ENCODE measurements at places on chromosomes 6 and 20.

- DNase-seq, result no peak
Measured at GRCh38 chr20:31605902-31606803, 1.1 kb downstream of the ID1 start.

GRCh38 chr6:84035484-84035883, 1.9 kb downstream of the MRAP2 start:
- no peak for DNase-seq

DNA sequence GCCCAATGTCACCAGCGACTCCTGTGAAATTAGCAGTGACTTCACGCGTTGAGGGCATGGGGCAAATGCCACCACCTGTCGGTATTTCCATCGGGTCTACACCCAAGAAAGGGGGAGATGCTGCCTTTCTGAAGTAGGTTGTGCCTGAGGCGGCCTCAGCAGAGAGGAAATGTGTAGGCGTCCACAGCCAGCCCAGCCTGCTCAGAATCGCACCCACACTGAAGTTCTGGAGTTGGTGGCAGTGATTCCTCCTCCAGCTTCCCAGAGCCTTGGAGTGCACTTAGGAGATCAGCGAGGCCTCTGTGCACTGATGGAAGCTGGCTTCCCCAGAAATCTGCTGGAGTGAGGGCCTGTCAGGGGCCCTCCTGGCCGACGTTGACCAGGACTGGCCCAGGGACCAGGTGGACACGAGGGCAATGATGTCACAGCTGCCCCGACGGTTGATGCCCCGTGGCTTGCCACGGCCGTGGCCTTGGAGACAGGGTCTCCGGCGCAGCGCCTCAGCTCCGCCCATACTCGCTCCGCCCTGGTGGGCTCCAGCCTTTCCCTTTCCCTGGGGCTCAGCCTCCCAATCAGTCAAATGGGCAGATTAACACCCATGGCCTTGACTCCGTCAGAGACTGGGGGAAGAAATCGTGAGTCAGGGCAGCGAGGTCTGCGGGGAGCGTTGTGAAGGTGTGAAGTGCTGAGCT, 484.8 kb downstream of the PREX1 start:
- no peak for DNase-seq

GRCh38 chr6:33165581-33166258, 26.5 kb downstream of the COL11A2 start:
- no peak for DNase-seq

DNA sequence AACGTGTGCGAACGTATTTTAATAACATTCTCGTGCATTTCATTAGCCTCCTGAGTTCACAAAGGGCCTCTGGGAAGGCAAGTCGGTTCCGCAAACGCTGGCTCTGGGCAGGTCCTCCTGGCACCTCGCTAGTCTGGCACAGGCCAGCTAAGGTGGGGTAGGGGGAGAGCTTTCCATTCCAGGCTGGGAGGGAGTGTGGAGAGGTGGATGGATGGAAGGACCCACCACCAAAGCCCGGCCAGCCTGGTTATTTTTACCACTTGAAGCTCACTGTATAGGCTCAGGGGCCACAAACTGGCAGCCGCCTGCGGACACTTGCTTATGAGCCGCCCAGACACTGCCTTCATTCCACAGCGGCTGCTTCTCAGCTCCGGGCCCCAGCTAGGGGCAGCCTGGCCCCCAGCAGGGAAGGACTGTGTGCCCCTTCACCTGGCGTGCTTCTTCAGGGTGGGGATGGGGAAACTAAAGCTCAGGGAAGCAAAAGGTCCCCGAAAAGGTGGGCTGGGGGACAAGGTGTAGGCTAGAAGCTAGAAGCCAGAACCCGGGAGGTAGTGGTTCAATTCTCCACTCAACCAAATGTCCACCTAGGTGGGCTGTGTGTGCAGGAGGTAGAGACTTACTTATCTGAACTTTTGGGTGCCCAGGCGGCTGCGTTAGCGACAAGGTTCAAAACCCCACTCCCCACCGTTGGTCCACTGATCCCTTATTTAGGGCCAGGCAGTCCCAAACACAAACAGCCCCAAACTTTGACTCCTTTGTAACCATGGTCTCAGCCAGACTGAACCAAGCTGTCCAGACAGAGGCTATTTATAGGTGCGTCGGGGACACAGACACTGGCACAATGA, 1.7 kb downstream of the PMEPA1 start:
- DNase-seq, result no peak
